ENCODE measurements at places on chromosomes 2 and 18. TPM values are rescaled to one million over a fixed set of nuclear protein-coding genes. Genes with fewer than 3 reads are reported as not detected.

The ASB18 gene
- 4.2 TPM for polyA plus RNA-seq

DNA sequence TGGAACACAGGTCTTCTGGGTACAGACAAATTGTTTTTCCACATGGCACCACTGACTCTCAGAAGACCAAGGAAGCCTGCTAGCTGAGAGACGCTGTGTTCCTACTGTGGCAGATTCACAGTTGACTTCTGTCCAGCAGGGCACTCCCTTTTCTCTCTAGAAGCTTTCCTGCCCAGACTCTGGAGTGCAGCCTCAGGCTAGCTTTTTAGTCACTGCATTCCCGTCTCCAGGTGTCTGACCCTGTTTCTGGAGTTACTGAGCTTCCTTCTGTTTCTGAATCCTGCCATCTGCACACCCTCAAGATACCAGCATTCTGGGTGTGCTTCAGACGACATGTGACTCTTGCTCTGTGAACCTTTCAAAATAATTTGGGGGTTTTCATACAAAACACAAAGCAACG, 125.1 kb downstream of the TMEM200C start:
- no peak for DNase-seq

The CHRND gene
- polyA plus RNA-seq = not detected

DNA sequence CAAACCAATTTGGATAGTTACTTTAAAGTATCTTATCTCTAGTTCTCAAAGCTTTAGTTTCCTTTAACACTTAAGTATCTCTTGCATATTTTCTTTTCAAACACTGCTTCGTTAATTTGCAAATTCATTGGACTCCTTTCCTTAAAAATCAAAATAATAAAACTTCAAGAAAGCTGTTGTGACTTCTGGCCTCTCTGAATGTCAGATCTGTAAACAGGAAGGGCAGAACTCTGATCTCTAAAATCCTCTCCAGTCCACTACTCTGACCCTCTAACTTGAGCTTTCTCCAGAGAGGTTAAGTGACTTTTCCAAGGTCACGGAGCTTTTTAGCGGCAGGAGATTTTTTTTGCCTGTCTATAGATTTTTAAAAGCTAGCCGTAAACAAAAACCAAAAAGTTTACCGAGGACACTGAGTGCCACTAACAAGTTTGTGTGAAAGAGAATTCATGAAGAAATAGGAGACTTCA, 155.5 kb downstream of the TGIF1 start:
- DNase-seq = no peak

The LRRTM1 gene
- 0.38 TPM for polyA plus RNA-seq

- DNase-seq = no peak
These were observed 51.2 kb downstream of the SLC14A2 start for GRCh38 chr18:45666520-45666919.
